NCI-H146 (cell line): ENCODE measurements at places on chromosomes 7 and 10.

GRCh38 chr7:79465551-79465950 is 12.1 kb upstream of the MAGI2 start:
- DNase-seq = no peak

- DNase-seq = no peak
Measured at GRCh38 chr10:3090914-3091787, 23.8 kb downstream of the PFKP start.

GRCh38 chr10:91536111-91536510 is 96.8 kb downstream of the PPP1R3C start:
- DNase-seq = no peak

DNA sequence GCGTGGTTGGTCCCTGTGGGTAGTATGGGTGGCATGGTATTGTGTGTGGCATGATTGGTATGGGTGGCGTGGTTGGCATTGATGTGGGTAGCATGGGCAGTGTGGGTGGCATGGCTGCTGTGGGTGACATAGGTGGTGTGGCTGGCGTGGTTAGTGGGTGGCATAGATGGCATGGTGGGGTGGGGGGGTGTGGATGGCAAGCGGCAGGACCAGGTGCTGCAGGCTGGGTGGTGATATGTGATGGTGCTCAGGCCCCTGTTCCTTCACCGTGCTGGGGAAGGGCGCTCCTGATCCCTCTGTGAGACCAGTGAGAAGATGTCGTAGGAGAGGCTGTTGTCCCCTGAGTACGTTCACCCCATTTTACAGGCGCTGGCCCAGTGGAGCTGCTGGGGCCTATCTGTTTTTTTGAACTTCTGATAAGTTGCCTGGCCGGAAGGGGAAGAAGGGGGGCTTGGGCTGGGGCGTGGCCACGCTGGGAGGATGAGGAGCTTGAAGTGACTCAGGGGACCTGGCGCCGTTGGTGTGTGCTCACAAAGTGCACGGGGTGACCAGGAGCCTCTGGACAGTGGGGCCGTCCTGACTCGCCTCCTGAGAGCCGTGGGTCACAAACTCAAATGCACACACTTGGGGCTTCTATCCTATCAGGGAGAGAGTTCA is 17.5 kb downstream of the INPP5A start:
- no peak for DNase-seq

- peak; percentile 87 for DNase-seq
Measured at GRCh38 chr7:139645572-139646523, 122.4 kb downstream of the CLEC2L start.

GRCh38 chr7:28708033-28708951 is 249.8 kb downstream of the TRIL start:
- DNase-seq = no peak

- DNase-seq = peak; percentile 80
Measured at GRCh38 chr10:84429926-84430520, 101.6 kb downstream of the CCSER2 start.

- no peak for DNase-seq
Measured at GRCh38 chr10:120606051-120606764, 149.2 kb downstream of the PLPP4 start.

DNA sequence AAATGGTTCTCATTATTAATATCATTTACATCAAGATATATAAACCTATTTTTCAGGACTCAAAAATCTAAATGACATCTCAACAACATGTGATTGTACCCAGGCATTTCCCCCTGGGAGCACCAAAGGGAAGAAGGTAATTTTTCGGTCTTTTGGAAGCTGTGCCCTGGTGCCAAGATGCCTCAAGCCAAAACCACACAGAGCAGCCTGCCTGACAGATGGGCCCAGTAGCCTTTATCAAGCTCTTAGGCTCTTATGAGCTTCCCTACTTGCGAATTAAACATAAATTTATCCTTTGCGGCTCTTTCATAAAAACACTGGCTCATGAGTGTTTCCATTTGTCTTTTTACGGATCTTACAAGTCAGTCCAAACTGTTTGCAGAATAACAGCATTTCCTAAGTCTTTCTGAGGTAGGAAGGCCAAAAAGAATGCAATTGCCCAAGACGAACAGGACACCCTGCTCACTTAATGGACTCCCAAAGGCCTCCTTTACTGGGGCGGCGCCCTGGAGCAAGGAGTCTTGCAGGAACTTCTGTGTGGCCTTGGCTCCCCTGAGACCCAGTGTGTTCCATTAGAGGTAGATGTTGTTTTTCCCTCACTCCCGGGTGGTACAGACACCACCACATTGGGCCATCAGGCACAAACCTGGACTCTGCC is 4.1 kb upstream of the RASSF4 start:
- no peak for DNase-seq

GRCh38 chr10:133445751-133446708 is 7.7 kb upstream of the SCART1 start:
- no peak for DNase-seq

GRCh38 chr7:44398953-44399574 is 73.7 kb upstream of the CAMK2B start:
- no peak for DNase-seq

DNA sequence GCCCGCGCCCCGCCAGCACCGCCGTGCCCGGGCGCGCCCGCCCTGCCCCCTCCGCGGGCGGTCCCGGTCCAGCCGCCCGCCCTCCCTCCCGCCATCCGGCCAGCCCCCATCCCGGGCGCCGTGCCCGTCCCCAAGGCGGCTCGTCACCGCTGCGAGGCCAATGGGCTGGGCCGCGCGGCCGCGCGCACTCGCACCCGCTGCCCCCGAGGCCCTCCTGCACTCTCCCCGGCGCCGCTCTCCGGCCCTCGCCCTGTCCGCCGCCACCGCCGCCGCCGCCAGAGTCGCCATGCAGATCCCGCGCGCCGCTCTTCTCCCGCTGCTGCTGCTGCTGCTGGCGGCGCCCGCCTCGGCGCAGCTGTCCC is at the start of gene HTRA1:
TSS of gene HTRA1 (plus strand) at position 187 of the 362 bp plus-strand sequence. CDS start at position 287, 100 bp downstream.
- DNase-seq = peak; percentile 62

- DNase-seq = no peak
Measured at GRCh38 chr7:19113855-19114550, 3.4 kb downstream of the TWIST1 start.

DNA sequence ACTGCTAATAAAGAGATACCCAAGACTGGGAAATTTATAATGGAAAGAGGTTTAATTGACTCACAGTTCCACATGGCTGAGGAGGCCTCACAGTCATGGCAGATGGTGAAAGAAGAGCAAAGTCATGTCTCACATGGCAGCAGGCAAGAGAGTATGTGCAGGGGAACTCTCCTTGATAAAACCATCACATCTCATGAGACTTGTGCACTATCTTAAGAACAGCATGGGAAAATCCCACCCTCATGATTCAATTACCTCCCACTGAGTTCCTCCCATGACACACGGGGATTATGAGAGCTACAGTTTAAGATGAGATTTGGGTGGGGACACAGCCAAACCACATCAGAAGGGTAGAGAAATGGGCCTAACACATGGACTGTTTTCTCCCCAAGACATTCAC is 156.3 kb downstream of the CCDC71L start:
- DNase-seq = no peak

GRCh38 chr7:31494421-31494820 is 19.5 kb upstream of the ITPRID1 start:
- no peak for DNase-seq

DNA sequence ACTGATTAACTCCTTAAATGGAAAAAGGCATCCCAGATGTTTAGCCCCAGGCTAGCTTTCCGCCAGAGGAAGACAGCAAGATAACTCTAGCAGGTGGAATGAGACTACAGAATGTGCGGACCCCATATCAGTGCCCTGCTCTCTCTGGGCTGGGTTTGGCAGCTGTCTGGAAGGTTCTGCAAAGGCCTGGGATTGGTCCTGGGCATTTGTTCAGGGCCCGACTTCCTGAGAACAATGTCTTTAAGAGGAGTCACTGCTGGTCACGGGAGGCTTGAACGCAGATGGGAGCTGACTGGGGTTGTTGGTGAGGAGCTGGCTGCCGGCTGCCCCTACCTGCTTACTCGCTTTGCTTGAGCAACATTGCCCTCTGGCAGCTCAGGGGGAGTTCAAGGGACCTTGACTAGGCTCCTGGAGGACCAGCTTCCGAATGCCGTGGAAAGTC is 130.6 kb upstream of the BTBD16 start:
- DNase-seq = no peak

GRCh38 chr10:115814542-115814941 is 458.5 kb downstream of the GFRA1 start:
- DNase-seq = no peak

DNA sequence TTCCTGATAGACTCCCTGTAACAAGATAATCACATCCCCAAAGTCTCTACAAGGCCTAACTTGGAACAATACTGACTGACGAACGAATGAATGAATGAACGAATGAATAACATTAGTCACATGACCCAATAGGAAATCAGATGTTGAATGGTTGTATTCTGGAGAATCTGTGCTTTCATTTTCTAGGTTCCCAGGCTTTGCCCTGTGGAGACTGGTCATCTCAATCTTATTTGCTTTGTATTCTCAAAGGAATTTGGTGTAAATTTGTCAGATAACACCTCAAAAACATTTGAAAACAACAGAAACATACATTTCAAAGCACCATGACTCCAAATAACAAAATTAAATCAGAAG is 69.6 kb upstream of the COL1A2 start:
- DNase-seq = no peak

GRCh38 chr10:73228247-73228646 is 18.8 kb downstream of the DNAJC9 start:
- no peak for DNase-seq

DNA sequence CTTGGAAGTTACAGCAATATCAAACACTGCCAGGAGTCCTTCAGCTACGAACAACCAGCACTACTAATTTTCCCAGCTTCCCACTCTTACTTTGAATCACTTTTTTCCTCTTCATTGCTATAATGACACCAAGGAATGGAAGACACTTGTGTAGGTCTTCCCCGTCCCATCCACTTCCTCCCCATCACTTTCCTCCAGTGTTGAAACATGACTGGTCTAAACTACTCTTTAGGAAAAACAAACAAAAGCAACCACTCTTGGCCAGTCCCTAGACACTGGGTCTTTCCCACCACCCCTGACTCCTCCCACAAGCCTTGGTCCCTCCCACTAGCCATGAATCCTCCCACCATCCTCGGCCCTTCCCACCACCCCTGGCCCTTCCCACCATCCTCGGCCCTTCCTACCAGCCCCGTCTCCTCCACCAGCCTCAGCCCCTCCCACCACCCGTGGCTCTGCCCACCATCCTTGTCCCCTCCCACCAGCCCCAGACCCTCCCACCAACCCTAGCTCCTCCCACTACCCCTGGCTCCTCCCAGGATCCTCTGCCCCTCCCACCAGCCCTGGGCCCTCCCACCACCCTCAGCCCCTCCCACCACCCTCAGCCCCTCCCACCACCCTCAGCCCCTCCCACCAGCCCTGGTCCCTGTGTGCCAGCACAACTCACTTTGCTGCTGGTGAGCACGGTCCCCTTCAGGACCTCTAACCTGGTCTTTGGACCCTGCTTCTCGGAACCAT is 68.5 kb downstream of the CXCL12 start:
- DNase-seq = no peak

DNA sequence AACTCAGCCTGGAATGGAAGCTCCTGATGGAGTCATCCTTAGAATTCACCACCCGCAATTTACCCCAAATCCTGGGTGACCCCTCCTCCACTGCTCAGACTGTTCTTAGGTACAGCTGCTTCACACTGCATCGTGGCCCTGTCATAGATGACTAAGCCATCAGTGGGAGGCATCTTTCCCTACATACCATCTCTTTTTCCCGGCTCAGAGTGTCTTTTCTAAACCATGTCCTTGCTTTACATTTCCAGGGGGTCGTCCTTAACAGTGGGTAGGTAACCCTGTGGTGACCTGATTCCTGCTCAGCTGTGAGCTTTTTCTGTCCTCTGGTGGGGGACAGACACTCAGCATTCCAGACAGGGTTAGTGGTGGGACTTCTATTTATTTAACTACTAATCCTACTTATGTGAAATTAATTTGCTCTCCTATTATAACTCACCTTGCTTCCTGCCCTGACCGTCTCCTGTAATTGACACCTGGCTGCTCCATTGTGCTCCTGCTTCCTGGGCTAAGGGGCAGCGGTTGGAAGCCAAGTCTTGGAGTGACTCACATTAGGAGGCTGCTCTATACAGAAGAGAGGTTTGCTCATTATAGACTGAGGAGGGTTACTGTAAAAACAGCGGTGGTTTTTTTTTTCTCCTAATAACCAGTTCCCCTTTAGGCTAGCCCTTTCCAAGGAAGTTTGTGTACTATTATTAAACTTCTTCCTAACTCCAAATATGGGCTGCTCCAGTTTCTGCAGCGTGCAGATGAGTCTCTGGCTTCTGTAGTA is 40.6 kb downstream of the PYROXD2 start:
- DNase-seq = peak; percentile 79

DNA sequence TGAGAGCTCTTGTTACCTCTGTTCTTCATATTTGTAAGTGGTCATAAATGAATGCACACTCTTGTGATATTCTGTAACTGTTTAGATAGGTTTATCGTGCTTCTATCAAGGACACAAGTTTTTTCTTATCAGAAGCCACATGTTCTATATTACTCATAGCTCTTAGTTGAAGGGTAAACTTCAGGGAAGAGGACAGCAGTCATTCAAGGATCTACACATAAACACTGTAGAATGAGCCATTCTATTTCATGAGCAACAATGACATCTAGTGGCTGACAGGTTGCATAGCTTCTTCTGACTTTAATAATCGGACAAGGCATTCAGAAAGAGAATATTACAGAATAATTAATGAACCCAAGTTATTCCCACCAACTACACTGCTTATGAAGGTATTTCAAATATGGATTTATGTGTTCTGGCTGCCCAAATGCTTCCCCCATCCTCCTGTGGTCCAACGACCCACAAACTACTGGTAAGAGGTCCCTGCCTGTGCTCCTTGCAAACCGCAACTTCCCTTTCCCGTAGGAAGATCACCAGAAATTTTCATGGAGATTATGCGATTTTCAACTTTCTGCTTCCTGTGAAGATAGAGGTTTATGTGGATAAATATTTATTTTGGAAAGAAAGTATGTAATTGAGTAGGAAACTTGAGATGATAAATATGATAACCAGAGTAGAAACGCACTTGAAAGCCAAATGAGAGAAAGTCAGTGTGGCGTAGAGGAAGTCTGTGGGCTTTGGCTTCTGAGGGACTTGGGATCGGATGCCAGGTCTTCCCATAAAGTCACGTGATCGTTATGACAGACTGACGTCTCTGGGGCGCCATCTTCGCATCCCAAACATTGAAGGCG is 16.8 kb upstream of the ABCB5 start:
- peak; percentile 46 for DNase-seq

- DNase-seq = no peak
Measured at GRCh38 chr10:103665162-103665889, 171.8 kb downstream of the NEURL1 start.

- DNase-seq = no peak
Measured at GRCh38 chr7:47992446-47992845, 13.0 kb upstream of the HUS1 start.

DNA sequence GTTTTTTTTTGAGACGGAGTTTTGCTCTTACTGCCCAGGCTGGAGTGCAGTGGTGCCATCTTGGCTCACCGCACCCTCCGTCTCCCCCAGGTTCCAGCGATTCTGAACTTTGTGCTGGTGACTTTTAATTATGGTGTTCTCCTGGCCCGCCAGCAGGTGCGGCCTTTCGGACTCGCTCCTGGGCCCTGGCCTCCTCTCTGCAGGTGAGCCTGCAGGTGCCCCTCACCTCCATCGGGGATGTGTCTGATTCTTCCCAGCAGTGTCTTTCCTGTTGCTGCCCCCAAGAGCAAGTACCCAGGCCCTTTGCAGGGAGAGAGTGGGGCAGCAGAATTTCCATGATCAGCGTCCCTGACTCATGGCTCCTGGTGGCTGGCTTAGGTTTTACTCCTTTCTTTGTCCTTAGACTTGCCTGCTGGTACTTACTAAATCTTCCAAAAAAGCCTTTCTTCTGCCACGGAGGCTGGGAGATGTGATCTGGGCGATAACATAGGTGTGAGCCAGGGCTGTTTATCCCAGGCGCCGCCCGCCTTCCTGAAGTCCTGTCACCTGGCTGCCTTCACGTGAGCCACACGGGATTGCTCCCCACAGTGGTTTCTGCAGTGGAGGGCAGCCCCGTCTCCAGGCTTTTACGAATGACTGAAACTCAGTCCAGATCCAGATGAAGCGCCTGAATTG is 10.7 kb downstream of the WIPI2 start:
- DNase-seq = no peak
